ENCODE measurements at places on chromosomes 11 and 22.
A peak's percentile ranks its signal among the peaks of the same experiment; 100 is the strongest.

DNA sequence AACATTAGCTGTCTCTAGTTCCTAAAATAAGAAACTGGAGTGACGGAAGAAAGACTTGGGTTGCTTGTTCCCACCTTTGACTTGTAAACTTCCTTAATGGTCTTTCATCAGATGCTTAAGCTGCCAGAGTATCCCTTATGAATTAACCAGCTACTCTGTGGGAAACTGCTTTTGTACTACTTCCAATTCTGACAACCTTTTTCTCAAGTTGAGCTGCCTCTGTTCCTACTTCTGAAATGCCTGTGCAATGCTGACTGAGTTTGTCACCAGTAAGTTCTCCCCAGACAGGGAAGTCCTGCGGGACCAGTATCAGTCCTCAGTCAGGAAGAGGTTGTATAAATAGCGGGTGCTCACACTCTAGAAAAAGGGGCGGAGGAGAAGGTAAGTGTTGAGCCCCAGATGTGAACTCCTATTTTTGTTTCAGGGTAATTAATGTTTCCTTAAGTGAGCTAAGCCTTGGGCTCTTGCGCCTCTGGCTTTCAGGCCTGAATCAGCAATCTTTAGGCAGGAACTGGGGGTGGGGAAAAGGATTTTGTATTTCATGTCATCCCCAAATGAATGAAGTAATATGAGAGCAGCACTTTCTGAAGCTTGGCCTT, 67.2 kb downstream of the CECR2 start:
- DNase-seq = no peak

DNA sequence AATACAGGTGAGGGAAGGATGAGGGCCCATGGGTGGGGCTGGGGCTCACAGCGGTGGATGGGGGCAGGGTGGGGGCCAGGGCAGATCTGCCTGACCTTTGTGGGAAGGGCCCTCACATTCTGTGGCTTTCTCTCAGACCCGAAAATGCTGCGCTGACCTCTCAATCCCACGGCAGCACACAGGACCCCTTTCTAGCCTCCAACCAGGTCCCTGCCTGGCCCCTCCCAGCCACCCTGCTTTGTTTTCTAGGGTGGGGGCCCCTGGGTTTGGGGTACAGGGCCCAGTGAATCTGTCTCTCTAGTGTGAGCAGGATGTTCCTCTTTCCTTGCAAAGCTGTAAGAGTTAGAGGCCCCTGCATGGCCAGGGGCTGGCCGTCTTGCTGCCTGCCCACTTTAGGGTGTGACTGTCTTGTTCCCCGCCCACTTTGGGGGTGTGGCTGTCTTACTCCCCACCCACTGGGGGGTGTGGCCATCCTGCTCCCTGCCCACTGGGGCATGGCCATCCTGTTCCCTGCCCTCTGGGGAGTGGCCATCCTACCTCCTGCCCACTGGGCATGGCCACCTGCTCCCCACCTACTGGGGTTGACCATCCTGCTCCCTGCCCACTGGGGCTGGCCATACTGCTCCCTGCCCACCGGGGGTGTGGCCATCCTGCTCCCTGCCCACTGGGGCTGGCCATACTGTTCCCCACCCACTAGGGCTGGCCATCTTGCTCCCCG, 11.5 kb downstream of the PARVG start:
- DNase-seq = no peak

- no peak for DNase-seq
Measured at GRCh38 chr11:18785411-18785810, 6.2 kb downstream of the PTPN5 start.

GRCh38 chr11:46999217-46999616, 62.7 kb downstream of the CSTPP1 start:
- DNase-seq = no peak

DNA sequence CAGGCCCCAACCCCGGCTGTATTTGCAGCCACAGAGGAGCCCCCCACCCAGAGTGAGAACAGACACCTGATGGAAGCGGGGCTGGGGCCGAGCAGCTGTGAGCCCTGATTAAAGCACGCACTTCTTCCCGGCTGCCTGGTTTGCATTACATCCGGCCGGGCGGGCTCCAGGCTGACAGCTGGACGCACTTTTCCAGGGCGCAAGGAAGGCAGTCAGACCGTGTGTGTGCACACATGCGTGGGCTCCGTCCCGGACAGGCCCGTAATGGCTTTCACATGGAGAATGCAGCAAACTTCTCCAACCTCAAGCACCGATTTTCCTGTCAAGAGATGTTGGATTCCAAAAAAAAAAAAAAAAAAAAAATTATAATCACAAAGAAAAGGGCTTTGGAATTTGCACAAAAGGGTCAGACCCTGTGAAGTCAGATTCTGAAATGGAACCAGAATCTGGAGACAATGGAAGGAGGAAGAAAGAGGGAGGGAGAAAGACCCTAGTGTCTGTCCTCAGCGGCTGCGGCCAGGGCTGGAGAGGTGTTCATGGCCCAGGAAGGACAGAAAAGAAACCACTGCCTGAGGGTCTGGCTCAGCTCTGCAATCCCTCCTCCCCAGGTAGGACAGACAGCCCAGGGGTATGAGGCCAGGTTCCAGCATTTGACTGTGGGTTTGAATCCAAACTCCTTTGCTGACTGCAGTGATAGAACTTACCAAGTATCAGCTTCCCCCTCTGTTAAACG, 365.5 kb downstream of the MN1 start:
- DNase-seq = no peak

DNA sequence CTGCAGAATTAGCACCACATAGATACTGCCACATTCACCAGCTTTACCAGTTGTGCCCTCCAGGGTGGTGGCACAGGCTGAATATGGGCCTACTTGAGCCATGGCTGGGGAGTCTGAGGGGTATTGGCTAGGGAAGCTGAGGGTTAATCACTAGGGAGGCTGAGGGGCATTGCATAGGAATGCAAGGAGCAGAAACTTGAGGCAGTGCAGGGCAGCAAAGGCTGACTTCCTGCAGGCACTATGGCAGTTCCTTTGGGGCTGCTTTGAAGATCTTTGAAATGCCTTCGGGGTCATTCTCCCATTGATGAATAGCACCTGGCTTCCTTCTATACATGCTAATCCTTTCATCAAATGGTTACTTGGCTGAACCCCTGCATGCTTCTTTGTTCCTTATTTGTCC, 171.5 kb downstream of the RCN1 start:
- DNase-seq = no peak

- DNase-seq = peak; percentile 47
Measured at GRCh38 chr11:32006799-32007388, 84.0 kb upstream of the RCN1 start.

DNA sequence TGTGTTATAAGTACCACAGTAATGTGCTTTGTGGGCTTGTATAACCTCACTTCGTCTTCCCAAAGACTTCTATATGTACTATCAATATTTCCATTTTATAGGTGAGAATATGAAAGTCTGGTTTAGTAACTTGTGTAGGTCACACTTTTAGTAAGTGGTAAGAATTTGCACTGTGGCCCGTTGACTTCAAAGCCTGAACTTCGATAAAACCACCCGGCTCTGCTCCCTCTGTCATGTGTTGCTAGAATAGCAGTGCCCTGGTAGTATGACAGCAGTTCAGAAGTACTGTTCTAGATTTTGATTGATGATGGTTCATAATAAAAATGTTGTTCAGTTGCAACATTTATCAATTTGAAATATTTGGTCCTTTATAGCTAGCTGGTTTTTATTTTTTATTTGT, 110.2 kb upstream of the SORL1-AS1 start:
- DNase-seq = no peak

DNA sequence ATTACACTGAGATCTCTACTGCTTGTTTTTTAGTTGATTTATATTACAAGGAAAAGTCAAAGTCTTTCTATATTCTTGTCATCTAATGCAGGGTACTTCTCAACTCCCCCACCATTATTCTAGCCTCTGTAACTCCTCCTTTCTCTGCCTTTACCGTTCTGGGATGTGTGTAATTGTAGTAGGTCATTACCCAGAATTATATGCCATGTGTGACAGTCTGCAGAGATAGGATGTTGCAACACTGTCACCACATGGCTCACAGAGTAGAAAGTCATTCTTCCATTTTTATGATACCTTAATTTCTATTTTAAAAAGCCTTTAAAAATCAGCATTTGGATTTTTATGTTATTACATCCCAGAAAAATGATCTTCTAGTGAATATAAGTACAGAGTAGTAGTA, 32.7 kb downstream of the ZNF143 start:
- no peak for DNase-seq

GRCh38 chr11:122749005-122749687, 89.2 kb upstream of the CRTAM start:
- DNase-seq = peak; percentile 91

DNA sequence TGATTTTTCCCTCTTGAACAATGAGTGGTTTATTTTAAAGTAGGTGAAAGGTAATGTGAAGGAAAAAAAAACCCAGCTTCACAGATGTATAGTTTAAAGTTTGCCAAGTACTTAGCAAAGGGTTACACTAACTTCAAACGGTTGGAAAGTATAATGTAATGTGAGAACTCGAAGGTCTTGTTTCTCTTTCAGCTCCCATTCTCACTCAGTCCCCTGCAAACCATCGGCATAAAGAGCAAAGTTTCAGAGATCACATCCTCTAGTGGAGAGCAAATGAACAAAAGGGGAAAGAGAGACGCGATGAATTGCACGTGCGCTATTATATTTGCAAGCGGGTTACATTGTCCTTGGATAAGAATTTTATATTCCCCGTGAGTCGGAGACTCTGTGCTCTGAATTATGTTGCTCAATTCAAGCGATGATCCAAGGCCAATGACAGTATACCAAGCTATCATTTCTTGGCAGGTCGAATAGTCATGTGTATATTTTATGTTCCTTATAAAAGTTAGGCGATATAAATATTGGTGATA, 37.6 kb upstream of the BIRC3 start:
- no peak for DNase-seq

- no peak for DNase-seq
Measured at GRCh38 chr11:75307058-75307457, 44.4 kb downstream of the ARRB1 start.

DNA sequence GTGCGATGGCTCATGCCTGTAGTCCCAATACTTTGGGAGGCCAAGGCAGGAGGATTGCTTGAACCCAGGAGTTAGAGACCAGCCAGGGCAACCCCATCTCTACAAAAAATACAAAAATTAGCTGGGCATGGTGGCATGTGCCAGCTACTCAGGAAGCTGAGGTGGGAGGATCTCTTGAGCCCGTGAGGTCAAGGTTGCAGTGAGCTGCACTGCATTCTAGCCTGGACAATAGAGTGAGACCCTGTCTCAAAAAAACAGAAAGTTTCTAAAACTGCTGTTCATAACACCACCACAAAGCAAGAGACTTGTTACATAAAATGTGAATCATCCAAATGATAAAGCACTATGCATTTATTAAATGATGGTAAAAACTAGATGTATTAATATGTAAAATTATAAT, 40.2 kb upstream of the CCDC34 start:
- no peak for DNase-seq

DNA sequence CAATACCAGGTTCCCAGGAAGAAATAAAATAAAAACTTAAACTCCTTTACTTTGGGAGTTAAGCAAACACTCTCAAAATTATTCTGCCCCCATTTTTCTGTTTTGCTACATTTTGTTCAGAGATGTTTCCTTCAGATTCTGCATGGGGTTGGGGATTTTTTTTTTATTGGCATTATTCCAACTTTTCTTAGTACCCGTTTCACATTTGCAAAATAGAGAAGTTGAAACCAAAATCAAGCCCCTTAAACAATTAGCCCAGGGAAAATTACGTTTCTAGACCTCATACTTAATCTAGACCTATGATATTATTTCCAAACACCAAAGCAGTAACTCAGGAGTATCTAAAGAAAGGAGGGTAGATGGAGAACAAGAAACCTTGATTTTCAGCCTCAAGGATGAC, 20.6 kb upstream of the MS4A7 start:
- no peak for DNase-seq

DNA sequence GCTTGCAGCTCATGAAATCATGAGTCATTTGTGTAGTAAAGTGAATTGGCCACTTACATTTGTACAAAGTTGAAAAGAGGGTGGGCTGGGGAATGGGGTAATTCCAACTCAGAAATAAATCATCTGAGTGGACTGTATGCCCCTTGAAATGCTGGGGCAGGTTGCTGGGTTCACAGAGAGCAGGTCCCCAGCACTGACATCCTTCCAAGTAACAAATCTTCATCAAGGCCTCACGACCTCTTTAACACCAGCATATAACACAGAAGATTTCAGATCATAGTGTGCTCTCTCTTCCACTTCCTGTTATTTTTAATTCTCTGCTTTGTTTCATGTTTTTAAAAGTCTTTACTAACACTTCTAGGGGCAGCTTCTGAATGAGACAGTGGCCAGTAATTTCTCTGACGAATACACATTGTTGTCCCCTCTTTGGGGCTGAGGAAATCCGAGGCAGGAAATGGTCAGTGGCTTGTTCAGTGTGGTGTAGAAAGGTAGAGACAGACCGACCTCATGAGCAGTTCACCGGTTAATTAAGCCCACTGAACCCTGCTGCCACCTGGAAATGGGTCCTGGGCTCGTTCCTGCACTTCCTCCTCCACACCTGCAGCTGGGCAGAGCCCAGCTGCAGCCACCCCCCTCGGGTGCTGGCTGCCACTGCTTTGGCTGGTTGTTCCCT, 127.7 kb downstream of the MAML2 start:
- DNase-seq = no peak

GRCh38 chr22:23233084-23233531, 52.8 kb downstream of the BCR start:
- no peak for DNase-seq

DNA sequence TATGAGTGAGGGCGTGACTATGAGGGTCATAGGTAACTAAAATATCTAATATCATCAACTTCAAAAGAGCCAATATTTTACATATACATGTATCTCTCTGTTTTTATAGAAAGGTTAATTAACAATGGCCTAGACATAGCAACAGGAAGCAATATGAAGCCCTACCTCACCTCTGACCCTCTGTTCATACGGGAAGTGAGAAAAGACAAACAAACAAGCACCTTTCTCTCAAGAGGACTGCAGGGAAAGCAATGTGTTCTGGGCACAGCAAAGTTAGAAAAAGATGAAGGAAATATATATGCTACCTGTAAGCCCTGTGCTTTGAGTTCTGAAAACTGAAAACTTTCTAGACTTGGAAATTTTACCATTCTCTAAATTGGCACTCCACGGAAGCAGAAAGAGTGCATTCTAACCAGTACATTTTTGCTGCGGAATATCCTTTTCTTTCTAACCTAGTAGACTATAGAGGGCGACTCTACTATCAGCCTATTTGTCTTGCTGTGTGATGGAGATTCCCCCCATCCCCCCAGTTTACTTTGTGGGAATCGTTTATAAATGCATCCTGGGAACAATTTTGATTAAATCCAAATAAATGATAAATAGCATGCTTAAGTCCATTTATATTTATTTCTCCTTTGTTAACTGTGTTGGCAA, 830.4 kb upstream of the FAT3 start:
- DNase-seq = no peak

- DNase-seq = no peak
Measured at GRCh38 chr11:134505125-134505524, 93.1 kb upstream of the B3GAT1 start.

All from hepatic stellate cell (primary cell).